ENCODE measurements at places on chromosomes 1 and 21. TPM values are rescaled to one million over a fixed set of nuclear protein-coding genes. Genes with fewer than 3 reads are reported as not detected.

GNAT2 gene
- total RNA-seq: not detected

CACHD1 gene
- 27.7 TPM for total RNA-seq

CTTNBP2NL gene
- total RNA-seq: 24.8 TPM

AMPD1 gene
- not detected for total RNA-seq

VPS45 gene
- total RNA-seq: 32.2 TPM

FALEC gene
- total RNA-seq: not detected

F3 gene
- total RNA-seq: 63.6 TPM

DMBX1 gene
- total RNA-seq: 0.25 TPM

DNA sequence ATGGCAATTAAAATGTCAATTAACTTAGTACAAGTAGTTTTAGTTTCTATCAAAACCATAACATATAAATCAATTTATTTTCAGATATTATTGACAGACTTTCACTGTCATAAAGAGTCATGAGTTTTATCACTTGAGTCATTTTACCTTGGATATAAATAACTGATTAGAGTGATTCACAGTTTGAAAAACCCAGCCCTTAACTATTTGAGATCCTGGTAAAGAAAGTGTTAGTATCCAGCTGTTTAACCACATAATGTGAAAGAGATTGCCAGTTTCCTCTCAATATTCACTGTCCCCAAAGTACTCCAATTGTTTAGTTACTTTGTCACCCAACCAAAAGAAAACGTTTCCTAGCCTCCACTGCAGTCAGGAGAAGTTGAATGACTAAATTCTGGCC is 91.3 kb downstream of the UCHL5 start:
- peaks cover 3% of the 10 kb centered on the region for H3K4me1 ChIP-seq
- no peaks in the 10 kb centered on the region for H3K36me3 ChIP-seq
- no peak for DNase-seq

DNA sequence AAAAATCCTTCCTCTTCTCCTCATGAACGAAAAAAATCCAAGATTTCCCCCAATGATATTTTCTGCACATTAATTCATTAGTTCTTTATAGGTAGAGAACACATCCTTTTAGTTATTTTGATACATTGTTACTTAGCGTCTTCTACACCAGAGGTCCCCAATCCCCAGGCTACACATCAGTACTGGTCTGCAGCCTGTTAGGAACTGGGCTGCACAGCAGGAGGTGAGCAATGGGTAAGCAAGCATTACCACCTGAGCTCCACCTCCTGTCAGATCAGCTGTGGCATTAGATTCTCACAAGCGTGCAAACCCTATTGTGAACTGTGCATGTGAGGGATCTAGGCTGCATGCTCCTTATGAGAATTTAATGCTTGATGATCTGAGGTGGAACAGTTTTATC is 13.0 kb downstream of the EXTL2 start:
- no peaks in the 10 kb centered on the region for H3K36me3 ChIP-seq
- DNase-seq: no peak
- H3K27me3 ChIP-seq: no peaks in the 10 kb centered on the region
- H3K4me3 ChIP-seq: no peak overlapping the region
- H3K27ac ChIP-seq: no peak overlapping the region
- no peaks in the 10 kb centered on the region for H3K4me1 ChIP-seq

GRCh38 chr1:39091845-39092645 is 65.9 kb downstream of the NDUFS5 start:
- DNase-seq: no peak
- no peak overlapping the region for H3K27ac ChIP-seq
- H3K27me3 ChIP-seq: no peaks in the 10 kb centered on the region

DNA sequence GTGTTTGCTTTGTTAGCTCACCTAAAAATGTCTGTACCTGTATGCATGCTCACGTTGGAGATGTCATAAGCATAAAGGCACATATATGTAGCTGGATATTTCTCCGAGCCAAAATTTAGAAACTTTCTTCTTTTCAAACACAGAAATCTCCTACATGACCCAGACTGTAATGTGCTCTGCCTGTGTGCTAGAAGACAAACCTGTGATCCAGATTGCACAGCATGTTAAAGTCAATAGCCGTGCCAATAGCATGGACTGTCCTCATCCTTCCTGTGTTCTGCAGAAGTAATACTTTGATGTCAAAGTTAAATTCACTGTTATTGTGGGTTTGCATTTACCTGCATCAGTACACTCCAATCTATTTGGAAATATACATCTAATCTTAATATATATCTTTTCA is 346.2 kb upstream of the ZRANB2 start:
- H3K36me3 ChIP-seq: no peaks in the 10 kb centered on the region
- no peak overlapping the region for H3K27ac ChIP-seq
- H3K4me3 ChIP-seq: no peak overlapping the region
- H3K4me1 ChIP-seq: no peaks in the 10 kb centered on the region

- DNase-seq: no peak
- H3K36me3 ChIP-seq: no peaks in the 10 kb centered on the region
- no peak overlapping the region for H3K4me3 ChIP-seq
- H3K27me3 ChIP-seq: no peaks in the 10 kb centered on the region
Measured at GRCh38 chr1:211517006-211517405, 25.0 kb upstream of the RD3 start.

GRCh38 chr1:1264868-1265272 is 8.8 kb downstream of the UBE2J2 start:
- H3K27me3 ChIP-seq: no peaks in the 10 kb centered on the region
- H3K27ac ChIP-seq: no peak overlapping the region
- no peak for DNase-seq

- no peak overlapping the region for H3K27ac ChIP-seq
- H3K36me3 ChIP-seq: no peaks in the 10 kb centered on the region
Measured at GRCh38 chr1:58345215-58346035, 201.1 kb downstream of the OMA1 start.

DNA sequence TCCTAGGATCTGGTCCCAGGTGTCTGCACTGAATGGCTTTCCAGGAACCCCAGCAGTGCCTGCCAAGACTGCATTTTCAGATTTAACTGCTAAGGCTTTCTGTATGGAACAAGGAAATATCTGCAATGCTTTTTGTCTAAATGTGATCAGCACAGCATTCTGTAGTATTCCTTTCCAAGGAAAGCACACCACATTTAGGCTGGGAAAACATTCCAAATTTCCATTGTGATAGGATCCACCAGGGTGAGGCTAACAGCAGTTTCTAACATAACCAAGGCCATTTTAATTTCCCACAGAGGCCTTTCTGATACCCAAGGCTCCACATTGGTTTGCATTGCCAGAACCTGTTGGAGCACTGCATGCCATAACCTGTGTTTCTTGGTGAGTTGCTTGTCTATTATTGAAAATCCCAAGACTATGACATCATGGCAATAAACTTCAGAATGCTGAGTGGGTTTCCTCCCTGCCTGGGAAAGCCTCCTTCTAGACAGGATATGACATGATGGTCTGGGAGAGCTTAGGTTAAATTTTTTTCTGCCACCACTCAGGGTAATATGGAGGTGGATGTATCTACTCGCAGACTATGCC is 23.3 kb upstream of the PTGFRN start:
- H3K27ac ChIP-seq: peak overlapping the region; percentile 43
- no peaks in the 10 kb centered on the region for H3K4me1 ChIP-seq
- no peaks in the 10 kb centered on the region for H3K36me3 ChIP-seq
- no peaks in the 10 kb centered on the region for H3K27me3 ChIP-seq
- no peak overlapping the region for H3K4me3 ChIP-seq
- DNase-seq: no peak

DNA sequence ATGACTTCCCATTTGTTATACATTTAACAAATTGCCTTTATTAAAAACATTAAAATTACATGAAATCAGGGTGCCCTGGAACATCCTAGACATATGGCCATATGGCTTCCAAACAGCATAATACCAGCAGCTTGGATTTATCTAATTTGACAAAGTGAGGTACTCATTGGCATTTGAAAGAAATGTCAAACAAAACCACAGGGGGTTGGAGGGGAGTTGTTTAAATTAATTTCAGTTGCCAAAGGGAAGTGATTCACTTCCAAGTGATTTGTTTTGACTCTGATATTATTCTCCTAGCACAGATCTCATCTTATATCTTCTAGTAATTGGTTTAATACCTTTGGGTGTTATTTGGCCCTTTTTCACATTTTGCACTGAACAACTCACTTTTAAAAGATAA is 24.5 kb upstream of the POU2F1 start:
- no peaks in the 10 kb centered on the region for H3K27me3 ChIP-seq
- H3K27ac ChIP-seq: no peak overlapping the region
- no peak overlapping the region for H3K4me3 ChIP-seq
- H3K4me1 ChIP-seq: no peaks in the 10 kb centered on the region
- no peak for DNase-seq

DNA sequence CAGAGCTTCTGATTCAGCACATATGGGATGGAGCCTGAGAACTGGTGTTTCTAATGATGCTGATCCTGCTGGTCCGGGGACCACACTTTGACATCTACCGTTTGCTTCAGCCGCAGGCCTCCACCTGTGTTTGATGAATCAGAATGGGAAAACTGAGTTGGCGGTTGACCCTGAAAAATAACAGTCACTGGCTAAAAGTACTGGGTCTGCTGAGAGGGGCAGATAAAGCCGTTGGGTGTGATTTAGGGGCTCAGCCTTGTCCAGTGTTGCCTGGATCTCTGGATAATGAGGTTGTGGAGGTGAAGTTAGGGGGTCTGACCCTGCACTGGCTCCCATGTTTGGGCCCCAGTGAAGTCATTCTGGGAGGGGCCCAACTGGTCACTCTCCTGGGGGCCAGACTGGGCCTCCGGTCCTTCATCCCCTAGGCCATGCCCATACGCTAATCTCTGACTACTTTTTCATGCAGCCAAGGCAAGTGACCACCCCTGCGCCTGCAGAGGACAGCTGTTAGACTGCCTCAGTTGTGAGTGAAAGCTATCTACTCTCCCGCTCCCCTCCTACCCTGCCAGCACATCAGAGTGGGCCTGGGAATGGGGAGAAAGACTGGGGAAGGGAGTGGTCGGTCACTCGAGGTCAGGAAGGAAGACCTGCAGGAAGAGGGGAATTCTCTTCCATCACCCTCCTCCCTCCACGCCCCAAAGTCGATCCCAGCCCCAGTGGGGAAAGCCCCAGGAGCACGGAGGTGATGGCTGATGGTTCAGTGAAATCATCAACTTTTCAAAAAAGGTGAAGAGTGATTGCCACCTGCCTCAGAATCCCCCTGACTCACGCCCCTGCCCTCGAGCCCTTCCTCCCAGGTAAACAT is 27.7 kb downstream of the VASH2 start:
- H3K27ac ChIP-seq: no peak overlapping the region
- DNase-seq: no peak
- H3K36me3 ChIP-seq: no peaks in the 10 kb centered on the region
- H3K27me3 ChIP-seq: no peaks in the 10 kb centered on the region

DNA sequence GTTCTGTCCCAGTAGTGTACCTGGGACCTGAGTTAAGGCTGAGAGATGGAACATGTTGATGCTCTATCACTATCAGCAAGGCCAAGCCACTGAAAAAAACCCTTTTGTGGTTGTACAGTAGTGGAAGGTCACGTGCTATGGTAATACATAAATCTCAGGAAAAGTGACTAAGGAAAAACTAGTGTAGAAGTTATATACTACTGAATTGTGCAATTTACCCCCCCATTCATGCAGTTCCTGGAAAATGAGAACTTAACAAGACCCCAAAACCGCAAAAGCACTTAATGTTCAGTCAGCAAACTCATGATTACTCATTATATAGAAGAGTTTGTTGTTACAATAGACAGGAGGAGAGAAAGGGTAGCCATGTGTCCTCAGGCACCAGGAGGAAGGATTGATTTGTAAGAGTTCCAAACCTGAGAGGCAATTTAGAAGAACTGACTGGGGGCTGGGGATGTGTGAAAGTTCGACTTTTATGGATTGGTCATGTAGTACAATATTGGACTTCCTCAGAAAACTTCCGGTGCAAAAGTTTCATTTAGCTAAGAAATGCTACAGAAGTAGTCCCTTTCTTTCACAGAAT is 91.6 kb downstream of the RGL1 start:
- no peak overlapping the region for H3K4me3 ChIP-seq
- H3K4me1 ChIP-seq: no peaks in the 10 kb centered on the region
- no peak overlapping the region for H3K27ac ChIP-seq

DNA sequence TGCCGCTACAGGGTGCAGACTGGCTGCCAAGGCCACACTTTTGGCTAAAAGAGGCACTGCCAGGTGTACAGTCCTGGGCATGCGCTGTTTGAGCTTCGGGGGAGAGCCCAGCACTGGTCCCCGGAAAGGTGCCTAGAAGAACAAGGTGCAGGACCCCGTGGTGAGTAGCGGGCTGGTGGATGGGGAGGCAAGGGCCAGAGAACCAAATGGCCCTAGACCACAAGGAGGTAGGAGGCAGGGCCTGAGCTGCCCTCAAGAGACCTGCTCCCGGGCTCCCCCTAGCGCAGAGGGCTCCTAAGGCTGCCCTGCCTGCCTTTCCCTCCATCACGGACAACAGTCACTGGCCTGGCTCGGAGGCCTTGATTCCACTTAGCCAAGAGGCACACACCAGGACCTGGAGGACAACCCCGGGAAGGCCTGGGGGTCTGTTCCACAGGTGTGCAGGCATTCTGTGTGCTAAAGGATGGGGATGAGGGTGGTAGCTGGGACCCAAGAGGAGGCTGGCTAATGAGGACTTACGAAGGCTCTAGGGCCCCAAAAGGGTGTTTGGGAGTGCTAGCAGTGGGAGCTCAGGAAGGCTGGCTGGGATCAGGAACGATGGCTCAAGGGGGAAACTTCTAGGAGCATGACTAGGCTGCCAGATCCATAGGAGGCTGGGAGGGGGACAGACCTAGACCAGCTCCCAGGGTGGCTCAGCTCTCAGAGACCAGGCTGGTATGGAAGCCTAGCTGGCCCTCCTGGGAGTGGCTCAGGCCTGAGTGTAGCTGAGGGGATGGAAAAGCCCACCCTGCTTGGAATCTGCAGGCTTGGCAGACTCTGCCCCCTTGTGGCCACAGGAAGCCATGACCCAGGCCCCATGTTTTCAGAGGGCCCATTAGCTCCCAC is 742 bp downstream of the ARTN start:
- peak overlapping the region; percentile 11 for H3K27ac ChIP-seq
- no peaks in the 10 kb centered on the region for H3K36me3 ChIP-seq
- H3K27me3 ChIP-seq: no peaks in the 10 kb centered on the region
- H3K4me1 ChIP-seq: peaks cover 66% of the 10 kb centered on the region

DNA sequence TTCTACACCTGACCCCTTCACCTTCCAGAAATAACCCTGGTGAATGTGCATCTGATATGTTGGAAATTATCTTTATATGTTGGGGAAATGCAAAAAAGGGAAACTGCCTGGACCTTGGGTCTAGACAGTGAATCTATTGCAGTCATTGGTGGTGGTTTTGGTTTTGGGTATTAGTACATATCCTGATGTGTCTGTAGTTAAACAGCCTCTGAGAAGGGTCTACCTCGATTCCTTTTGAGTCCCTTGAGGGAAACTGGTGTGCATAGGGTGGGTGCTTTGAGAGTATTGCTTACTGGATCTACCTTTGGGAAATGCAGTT is 127.3 kb upstream of the KIAA0040 start:
- H3K4me3 ChIP-seq: no peak overlapping the region
- no peaks in the 10 kb centered on the region for H3K27me3 ChIP-seq
- H3K27ac ChIP-seq: no peak overlapping the region

- H3K36me3 ChIP-seq: no peaks in the 10 kb centered on the region
- peak within 1 kb of the TSS; percentile 72 for H3K27ac ChIP-seq
- no peaks in the 10 kb centered on the region for H3K27me3 ChIP-seq
Measured at GRCh38 chr1:6205849-6206519, at the start of gene RNF207. Gene RNF207, plus strand, starts transcription at chr1:6206119. Its CDS starts 417 bp downstream, at chr1:6206536.

- H3K4me1 ChIP-seq: peaks cover 34% of the 10 kb centered on the region
- no peaks in the 10 kb centered on the region for H3K27me3 ChIP-seq
- H3K27ac ChIP-seq: peak overlapping the region; percentile 15
- H3K36me3 ChIP-seq: no peaks in the 10 kb centered on the region
Measured at GRCh38 chr21:15964236-15964855, 234.6 kb downstream of the USP25 start.

All from vagina (tissue), 2 donors.